Stimulated activated CD8-positive, alpha-beta memory T cell treated with anti-CD3 and anti-CD28 coated beads, Interleukin-2, amount 100 ng/mL, for 48 hours (primary cell): ENCODE measurements at places on chromosomes 12 and 14.
A peak's percentile ranks its signal among the peaks of the same experiment; 100 is the strongest.

DNA sequence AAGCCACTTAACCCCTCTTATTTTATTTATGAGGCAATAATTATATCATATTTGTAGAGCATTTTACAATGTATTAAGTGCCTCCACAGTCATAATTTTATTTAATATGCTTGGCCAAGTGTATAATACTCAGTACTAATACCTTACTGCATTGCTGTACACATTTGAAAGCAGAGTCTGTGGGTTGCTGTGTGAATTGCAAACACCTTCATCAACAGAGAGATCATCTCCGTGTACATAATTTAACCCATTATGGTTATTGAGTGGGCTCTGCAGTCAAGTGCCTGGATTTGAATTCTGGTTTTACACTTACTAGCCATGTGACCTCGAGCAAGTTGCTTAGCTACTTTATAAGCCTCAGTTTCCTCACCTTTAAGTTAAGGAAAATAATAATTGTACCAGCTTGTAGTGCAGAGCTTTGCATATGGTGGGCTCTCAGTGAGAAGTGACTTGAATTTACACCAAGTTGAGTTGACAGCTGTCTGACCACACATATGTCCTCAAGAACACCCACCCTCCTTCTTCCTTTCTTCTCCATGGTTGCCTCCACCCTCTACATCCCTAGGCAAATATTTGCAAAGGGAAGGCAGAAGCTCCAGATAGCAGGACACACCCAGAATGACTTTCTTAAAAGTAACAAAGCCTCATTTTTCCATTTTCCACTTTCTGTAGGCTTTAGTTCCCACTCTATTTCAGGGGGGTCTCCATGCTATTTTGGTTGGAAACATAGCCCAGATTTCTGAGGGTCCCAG, 12.3 kb downstream of the CRACR2A start:
- no peak for DNase-seq

- no peak for DNase-seq
Measured at GRCh38 chr14:69904246-69904645, 25.0 kb downstream of the SMOC1 start.

- no peak for DNase-seq
Measured at GRCh38 chr14:55688566-55688965, 108.6 kb downstream of the KTN1 start.

DNA sequence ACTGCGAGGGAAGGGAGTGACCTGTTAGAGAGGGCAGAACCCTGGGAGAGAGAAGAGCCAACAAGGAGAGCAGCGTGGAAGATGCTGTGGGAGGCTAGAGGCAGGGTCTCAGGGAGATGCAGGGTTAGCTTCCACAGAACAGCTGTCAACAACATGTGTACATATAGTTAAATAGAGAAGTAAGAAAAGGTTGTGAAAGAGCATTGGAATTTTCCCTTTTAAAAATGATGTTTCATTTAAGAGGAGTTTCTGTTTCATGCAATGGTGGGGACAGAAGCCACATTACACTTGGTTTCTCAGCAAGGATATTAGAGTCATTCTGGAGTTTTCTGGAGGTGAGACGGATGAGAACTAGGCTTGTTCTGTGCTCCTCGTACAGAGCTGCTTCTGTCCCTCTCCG, 23.8 kb upstream of the TBC1D30 start:
- DNase-seq, result no peak

GRCh38 chr12:77979597-77980250, 149.0 kb downstream of the NAV3 start:
- no peak for DNase-seq

DNA sequence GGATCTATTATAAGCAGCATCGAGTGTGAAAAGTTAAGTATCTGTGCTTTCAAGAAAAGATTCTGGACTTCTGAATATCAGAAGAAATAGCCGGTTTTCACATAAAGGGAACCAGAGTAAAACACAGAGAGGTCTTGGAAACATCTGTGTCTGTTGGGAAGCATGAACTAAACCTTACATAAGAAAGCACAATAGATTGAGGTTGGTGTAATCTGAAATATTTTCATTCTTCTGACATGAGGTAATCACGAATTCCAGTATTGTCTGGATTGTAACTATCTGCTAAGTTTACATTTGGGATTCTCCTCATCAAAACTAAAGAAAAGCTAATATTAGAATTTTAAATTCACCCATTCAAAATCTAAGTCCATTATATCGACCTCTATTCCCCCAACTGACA, 161.3 kb downstream of the CPNE8 start:
- DNase-seq, result no peak

- DNase-seq, result no peak
Measured at GRCh38 chr12:46990211-46990610, 89.2 kb upstream of the PCED1B start.

GRCh38 chr14:56138928-56139327, 20.7 kb downstream of the PELI2 start:
- no peak for DNase-seq

DNA sequence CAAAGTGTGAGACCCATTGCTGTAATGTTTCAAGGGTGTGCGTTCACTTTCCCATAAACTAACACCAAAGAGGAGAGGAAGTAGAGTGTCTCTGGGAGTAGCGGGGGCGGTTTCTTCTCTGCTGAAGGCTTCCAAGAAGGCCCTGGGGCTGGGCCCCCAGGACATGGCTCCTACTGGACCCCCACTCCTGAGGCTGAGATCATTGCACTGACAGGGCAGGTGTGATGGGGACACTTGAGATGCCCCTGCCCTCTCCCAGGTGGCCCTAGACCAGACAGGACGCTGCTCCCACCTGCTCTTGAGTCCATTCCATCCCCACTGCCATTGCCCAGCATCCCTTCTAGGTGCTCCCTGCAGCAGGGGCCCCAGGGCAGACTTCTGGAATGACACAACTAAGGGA, 20.1 kb downstream of the TMEM63C start:
- DNase-seq, result no peak

DNA sequence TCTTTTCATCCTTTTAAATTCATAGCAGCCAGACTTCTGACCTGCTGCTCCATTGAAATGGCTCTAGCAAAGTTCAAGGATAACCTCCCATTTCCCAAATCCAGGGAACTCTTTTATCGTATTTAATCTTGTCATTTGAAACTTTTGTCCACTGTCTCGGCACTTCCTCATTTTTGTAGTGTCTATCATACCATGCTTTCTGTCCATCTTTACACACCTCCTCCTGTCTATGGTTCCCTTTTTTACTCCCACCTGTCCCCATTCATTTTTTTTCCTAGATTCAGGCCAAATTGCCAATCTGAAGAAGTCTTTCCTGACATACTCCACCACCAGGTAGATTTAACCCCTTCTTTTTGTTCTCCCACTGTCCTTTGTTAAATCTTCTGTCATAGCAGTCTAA, 31.0 kb downstream of the NFYB start:
- DNase-seq, result no peak

DNA sequence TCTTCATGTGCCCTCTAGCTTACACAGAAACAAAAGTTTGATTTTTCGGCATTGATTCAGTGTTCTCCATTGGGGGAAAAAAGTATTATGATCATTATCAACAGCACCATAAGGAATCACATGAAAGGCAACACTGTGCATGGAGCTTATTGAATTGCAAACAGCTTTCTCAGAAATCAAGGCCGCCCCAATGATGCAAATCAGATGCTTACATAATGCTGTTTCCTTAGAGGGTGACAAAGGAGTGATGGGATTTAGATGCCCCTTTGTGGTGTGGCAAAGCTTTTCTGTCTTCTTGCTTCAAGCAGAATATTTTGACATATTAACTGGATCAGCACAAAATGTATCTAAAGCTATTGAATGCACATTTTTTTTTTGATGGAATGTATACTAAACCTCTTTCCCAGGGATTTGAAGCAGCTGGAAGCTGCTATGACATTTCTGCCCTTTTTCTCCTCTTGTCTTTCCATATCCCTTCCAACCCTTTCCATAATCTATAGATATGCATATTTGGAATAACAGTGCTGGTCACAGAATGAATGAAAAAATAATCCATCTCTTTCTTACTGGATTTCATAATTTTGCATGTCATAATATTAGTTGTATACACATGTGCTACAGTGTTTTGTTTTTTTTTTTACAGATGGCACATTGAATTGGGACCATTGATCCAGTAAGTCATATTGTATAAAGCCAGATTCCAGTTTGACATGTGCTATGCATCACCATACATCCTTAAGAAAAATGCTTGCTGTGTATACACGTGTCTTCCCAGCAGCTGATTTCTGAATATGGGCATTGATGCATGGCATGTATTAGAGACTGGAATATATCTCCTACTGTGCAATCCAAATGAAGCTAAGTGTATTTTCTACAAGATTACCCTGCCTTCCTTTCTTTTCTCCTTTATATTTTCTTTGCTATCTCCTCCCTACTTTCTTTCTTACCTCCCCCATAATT, 259.7 kb upstream of the DCN start:
- no peak for DNase-seq

DNA sequence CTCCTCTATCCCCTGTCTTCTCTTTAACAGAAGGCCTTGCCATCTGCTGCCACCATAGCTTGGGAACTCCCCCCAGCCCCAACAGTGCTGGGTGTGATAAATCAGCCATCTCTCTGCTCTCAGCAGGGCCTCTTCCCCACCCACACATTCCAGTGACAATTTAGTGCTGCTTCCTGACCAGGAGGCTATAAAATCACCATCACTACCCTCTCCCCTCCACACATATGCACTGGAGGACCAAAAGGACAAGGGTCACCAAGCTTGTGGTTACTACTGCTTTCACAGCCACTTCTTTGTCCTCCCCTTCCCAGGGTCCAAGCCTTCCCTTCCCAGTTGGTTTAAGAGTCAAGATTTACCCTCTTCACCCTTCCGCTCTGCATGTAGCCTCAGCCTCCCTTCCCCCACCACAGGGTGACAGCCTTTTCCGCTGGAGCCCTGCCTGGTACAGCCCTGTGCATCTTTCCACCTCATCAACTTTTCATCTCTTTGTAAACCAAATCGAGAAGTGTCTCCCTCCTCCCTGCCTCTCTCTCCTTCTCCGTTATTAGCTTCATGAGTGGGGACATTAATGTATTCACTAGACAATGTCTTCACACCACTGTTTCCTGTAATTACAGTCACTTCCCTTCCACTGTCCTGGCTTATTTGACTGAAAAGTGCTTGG, 9.4 kb downstream of the PSMB5 start:
- DNase-seq, result no peak

- no peak for DNase-seq
Measured at GRCh38 chr12:69059465-69060457, 126.8 kb upstream of the CPM start.

GRCh38 chr14:71314717-71315116, 407.5 kb downstream of the PCNX1 start:
- no peak for DNase-seq

GRCh38 chr12:12776261-12776660, 9.2 kb upstream of the APOLD1 start:
- no peak for DNase-seq

- DNase-seq, result no peak
Measured at GRCh38 chr12:40207551-40207950, 17.2 kb upstream of the LRRK2 start.

GRCh38 chr12:45575823-45576475, 153.6 kb upstream of the ARID2 start:
- no peak for DNase-seq

DNA sequence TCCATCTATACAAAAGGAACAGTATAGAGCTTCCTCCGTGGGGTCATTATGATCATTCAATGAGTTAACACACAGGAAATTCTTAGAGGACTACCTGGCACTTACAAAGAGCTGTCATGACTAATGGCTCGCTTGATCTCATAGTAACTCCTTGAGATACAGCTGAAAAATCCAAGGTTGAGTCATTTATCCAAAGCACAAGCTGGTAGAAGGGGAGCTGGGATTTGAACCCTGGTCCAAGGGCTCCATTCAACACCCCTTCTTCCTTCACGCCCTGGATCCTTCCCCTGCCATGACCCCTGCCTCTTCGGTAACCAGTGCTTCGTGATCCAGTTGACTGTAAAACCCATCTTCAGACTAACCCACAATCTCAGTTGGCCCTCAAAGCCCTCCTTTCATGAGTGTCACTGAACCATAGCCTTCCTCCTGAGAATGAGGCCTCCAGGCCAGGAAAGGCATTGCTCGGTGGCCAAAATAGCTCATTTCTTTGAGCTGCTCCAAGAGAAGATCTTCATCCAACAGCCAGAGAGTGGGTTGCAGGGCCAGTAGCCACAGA, 7.8 kb downstream of the ZFP36L1 start:
- DNase-seq, result no peak

DNA sequence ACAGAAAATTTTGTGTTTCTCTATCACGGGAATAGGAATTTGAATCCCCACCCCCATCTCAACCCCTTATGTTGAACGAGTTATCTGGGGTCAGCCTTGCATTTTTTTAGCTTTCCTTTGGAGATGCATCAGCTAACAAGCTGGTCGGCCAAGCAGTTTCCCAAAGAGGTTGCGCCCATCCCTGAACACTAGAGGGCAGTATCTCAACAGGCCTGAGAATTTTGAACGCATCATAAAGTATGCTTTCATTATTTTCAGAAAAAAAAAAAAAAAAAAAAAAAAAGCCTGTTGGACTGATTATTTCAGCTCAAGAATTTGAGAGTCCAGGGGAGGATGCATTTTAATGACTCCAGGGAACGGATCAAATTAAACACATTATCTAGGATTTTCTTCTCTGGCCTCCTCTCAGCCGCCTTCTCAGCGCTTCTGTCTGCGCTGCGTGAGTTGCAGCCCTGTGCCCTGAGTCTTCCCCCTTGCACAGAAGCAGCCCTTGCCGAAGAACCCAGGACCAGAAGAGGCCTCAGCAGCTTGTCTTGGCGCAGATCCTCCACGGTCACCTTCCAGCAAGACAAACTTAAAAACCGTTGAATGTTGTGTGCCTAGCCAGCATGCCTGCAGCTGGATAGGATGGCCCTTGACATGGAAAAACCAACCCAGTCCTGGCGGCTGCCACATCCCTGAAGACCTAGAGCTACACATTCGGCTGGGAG, 76.6 kb upstream of the GZMB start:
- peak; percentile 39 for DNase-seq

DNA sequence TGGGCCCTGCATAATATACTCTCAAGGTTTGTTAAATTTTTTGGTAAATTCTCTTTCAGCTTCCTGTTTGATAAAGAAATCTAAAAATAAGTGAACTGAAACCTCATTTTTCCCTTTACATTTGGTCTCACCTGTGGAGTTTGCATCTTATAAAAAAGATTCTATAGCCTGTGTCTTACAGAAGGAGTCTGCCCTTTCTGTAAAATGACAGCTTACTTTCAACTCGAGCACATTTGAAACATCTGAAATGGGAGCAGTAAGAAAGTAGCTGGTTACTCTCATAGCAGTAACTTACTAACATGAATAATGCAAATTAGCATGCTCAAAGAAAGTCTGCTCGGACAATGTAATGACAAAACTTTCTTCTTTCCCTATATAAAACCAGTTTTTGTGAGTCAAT, 155.8 kb downstream of the NELL2 start:
- DNase-seq, result no peak

DNA sequence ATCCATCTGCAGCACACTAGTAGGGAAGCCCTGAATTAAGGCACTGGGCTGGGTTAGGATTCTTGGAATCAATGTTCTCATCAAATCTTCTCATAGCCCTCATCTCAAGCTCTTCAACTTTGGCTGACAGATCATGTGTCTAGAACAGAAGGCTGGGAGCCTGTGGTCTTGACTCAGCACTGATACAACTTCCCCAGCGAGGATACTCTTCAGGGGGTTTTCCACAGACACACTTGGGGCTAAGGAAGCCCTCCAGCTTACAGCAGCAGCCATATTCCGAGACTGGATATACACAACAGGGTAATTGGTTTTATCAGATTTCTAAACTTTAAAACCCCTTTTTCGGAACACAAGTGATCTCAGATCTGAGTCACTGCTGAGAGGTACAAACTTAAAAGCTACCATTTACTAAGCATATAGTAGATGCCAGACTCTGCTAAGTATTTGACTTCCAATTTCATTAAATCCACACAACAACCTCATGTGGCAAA, 3.5 kb downstream of the FMNL3 start:
- DNase-seq, result peak; percentile 27

GRCh38 chr14:104843442-104844305, 21.4 kb upstream of the CEP170B start:
- no peak for DNase-seq
